ENCODE measurements at places on chromosomes 7 and 10.

DNA sequence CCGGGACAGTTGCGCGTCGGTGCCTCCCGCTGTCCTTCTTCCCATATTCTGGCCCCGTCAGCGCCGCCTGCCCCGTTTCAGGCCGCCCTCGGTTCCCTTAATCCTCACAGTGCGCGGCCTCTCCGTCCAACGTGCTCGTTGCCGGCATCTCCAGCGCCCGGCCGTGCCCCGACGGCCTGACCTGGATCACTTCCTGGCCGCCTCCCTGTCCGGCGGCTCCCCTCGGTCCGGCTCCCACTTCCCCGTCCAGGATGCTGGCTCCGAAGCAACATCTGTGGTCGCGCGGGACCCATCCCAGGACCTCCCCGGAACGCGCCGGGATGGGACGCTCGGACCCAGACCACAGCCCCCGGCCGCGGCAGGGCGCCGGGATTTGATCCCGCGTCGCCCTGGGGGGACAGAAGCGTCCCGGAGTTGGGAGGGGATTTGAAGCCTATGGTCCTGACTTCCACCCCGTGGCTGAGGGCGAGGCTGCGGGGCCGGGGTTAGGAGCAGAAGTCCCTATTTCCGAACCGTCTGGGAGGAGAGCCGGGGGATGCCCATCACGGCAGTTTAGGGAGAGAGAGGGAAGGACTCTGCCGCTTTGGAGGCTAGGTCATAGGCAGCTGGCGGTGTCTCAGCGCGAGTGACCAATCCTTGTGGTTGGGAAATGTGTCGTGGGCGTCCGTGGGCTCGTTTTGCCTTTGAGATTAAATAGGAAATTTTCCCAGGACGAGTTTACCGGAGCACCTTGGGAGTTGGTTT is 53.8 kb downstream of the KCTD7 start:
- DNase-seq: no peak

DNA sequence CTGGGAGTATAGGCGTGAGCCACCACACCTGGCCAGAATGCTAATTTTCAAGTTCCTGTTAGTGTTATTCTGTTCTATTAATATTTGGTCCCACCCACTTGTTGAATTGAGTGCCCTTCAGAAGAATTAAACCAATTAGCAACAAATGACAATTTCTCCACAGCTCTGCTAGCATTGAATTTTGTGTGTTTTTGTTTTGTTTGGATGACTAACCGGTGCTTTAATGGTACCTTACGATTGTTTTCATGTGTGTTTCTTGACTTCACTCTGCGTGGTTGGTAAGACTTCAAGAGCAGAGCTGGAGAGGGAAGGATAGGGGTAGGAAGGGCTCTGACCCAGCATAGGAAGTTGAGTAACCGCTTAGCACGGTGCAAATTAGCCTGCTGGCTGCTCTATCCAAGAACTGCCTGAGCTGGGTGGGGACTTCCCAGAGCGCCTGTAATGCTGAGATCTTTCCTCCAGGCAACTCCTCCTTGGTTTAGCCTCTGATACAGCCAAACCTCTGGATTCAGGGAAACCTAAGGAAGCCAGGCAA is 4.6 kb downstream of the ARPC1B start:
- no peak for DNase-seq

- DNase-seq: no peak
Observed at GRCh38 chr7:45220846-45221618, 63.4 kb downstream of the RAMP3 start.

DNA sequence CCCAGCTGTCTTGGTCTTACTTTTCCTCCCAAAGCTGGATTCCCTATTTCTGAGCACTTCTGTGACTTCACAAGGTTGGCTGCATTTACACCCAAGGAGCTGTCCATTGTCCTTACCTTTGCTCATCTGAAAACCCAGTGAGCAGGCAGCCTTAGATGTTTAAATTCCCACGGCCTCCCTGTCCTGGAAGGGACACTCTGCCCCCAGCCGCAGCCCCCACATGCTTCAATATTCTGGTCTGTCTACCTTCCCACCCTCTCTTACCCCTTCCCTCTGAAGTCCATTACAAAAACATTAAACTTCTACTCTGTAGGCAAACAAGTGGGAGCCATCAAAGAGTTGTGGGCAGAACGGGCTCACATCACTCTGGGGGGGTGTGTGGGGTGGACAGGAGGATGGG is 73.8 kb upstream of the EFCAB10 start:
- no peak for DNase-seq

All from nucleus accumbens (tissue), 56 donors.